ENCODE measurements at places on chromosomes 4 and X.

DNA sequence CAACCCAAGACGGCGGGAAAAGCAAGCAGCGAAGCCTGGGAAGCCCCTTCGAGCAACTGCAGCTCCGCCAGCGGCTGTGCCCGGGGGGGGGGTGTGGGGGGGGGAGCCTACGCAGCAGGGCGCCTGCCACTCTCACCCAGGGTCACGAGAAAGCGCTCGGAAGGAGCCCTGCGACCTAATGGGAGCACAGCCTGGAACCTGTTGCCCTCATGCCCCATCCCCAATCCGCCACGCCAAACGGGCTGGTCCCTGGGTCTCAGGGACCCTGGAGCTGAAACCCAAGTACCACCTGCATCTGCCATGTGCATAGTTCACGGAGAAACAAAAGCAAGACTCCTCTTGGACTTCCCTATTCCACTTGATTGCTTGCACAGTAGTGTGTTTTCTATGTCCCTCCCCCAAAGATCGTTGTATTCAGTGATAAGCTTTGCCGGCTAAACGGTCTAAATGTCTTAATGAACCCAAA is 359 bp upstream of the GAB3 start:
- DNase-seq = no peak

GRCh38 chrX:80138938-80139337 is 124.4 kb downstream of the TBX22 start:
- DNase-seq = no peak

- DNase-seq = no peak
Observed at GRCh38 chr4:97987019-97987648, 156.1 kb downstream of the STPG2 start.

- DNase-seq = no peak
Observed at GRCh38 chrX:23953908-23954269, 46.1 kb downstream of the CXorf58 start.

DNA sequence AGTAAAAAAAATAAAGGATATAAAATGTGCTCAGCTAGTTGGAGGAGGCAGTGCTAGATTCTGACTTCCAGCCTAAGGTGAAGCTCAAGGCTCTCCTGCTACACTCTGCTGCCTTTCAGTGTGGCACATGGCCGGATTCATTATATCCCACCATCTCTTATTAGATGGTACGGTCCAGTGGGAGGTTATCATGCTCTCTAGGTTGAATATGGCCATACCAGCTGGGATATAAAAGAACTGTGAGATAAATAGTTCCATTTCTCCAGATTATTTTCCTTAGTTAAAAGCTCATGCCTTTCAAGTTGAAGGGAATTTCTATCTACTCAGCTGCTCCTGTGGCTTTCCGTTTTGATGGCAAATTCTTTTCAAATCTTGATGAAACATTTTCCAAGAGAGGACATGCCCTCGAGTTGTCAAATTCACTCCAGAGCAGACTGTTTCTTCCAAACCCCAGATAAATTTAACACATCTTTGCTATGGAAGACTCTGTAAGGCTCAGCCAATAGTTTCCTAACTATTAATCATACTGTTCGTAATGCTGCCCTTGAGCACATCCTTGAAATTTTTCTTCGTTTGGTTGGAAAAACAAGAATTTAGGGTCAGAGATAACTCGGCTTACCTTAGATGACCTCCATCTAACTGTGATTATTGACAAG is 2.2 kb upstream of the MGARP start:
- no peak for DNase-seq

GRCh38 chr4:69054578-69055200 is 41.6 kb upstream of the UGT2B7 start:
- no peak for DNase-seq

Data from right kidney (tissue), 9 donors.